NCI-H69 (cell line): ENCODE measurements at places on chromosomes 12 and 14.

- DNase-seq, result peak; percentile 64
These were observed 1553.8 kb upstream of the FLRT2 start for GRCh38 chr14:83975841-83976770.

GRCh38 chr12:62817556-62818271 lies 117.2 kb downstream of the PPM1H start:
- no peak for DNase-seq

GRCh38 chr14:51328772-51329353 lies 88.8 kb downstream of the TMX1 start:
- peak; percentile 50 for DNase-seq

- no peak for DNase-seq
These were observed 54.0 kb upstream of the ATP2B1 start for GRCh38 chr12:89762498-89763170.

GRCh38 chr12:38785381-38785780 lies 120.0 kb downstream of the CPNE8 start:
- DNase-seq, result no peak

GRCh38 chr12:53343969-53344368 lies 7.8 kb upstream of the SP7 start:
- no peak for DNase-seq

- DNase-seq, result peak; percentile 45
These were observed 118.4 kb upstream of the NCOR2 start for GRCh38 chr12:124685689-124686369.

DNA sequence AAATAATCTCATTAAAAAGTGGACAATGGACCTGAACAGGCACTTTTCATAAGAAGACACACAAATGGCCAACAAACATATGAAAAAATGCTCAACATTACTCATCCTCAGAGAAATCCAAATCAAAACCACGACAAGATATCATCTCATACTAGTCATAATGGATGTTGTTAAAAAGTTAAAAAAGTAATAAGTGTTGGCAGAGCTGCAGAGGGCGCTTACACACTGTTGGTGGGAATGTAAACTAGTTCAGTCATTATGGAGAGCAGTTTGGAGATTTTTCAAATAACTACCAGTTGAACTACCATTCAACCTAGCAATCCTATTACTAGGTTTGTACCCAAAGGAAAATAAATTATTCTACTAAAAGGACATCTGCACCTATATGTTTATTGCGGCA lies 47.2 kb downstream of the FOXG1 start:
- DNase-seq, result no peak

- DNase-seq, result no peak
These were observed 985.5 kb downstream of the DIO2 start for GRCh38 chr14:79225815-79226214.

GRCh38 chr12:109732321-109733305 lies 19.0 kb downstream of the FAM222A start:
- DNase-seq, result peak; percentile 74

- DNase-seq, result peak; percentile 87
These were observed 37.1 kb downstream of the CHGA start for GRCh38 chr14:92959761-92960680.

GRCh38 chr14:31090883-31091764 lies 64.9 kb upstream of the STRN3 start:
- DNase-seq, result peak; percentile 75

DNA sequence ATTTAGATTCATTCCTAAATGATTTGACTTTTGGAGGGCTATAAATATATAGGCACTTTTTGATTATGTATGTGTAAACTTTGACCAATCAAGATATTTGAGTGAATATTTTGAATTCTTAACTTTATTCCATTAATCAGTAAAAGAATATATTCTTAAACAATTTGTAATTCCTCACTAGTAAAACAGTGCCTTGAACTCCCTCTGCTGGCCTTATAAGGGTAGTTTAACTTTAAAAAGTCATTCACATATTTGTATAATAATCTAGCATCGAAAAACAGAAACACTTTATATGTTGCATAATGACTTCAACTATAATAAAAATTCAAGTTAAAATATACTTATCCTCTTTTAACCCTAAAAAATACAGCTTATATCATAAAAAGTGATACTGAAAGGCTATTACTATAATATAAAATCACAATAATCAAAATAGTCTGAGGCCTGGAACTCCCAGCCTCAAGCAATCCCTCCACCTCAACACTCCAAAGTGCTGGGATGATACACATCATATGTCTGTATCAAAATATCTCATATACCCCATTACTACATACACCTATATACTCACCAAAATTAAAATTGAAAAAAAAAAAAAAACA lies 31.2 kb downstream of the CCDC59 start:
- DNase-seq, result peak; percentile 90

GRCh38 chr12:5548152-5548943 lies 116.4 kb downstream of the NTF3 start:
- no peak for DNase-seq

GRCh38 chr14:99688210-99688581 lies 4.1 kb downstream of the CYP46A1 start:
- DNase-seq, result no peak
